CD4-positive, alpha-beta T cell treated with Interleukin-17A for 1 hour (primary cell): ENCODE measurements at places on chromosomes 6 and 20.

DNA sequence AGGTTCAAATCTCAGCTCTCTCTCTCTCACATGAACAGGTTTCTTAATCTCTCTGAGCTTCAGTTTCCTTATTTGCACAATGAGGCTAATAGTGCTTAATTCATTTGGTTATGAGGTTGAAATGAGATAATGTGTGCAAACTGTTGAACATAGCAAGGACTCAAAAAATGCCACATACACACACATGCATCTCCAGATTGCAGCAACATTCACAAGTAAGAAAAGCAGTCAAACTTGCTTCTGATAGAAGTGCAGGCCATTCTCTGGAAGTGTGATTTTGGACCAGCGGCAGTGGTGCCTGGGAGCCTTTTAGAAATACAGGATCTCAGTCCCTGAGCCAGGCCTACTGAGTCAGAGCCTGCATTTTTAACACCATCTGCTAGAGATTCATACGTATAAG, 25.7 kb downstream of the GSTA4 start:
- no peak for DNase-seq

GRCh38 chr6:130617658-130618057, 209.5 kb upstream of the SMLR1 start:
- no peak for DNase-seq

GRCh38 chr20:38805958-38806854, 709 bp downstream of the PPP1R16B start:
- peak; percentile 47 for DNase-seq

GRCh38 chr6:156809034-156809433, 31.9 kb downstream of the ARID1B start:
- no peak for DNase-seq

GRCh38 chr6:170129691-170130171, 161.1 kb downstream of the DLL1 start:
- no peak for DNase-seq

DNA sequence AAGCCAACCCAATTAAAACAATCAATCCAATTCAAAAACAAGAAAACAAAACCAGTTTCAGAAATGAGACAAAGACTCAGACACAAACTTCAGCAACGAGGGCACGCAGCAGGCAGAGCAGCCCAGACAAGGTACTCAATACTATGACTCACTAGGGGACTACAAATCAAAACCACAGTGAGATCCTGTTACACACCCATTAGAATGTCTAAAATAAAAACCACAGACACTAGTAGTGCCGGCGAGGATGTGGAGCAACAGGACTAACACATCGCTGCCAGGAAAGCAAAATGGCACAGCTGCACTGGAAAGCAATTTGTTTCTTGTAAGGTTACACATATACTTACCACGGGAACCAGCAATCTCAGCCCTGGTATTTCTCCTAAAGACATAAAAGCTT, 28.4 kb upstream of the MAS1L start:
- DNase-seq = peak; percentile 48

GRCh38 chr6:90434094-90434493, 137.5 kb upstream of the BACH2 start:
- DNase-seq = no peak

DNA sequence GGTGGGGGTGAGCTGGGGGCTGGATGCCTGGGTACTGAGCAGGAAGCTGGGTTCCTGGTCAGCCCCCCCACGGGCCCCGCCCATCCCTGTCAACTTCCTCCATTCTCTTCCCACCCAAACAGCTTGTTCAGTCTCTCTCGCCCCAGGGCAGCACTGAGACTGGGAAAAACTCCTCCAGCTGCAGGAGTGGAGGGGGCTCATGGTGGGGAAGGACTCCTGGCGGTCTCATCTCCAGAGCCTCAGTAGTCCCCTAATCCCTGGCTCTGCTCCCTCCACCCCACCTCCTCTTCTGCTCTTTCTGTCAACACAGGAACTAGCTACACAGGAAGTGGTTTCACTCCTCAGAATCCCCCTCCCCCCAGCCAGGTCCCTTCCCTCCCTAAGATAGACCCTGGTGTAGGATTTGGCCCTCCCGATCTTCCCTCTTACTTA, at the start of gene GPSM3:
Gene GPSM3, minus strand, starts transcription at position 36 of the 432 bp plus-strand sequence. CDS start 130 bp downstream, outside the sequence.
- peak; percentile 71 for DNase-seq

GRCh38 chr20:4519534-4519933, 202.2 kb upstream of the PRND start:
- DNase-seq = no peak

GRCh38 chr6:13488015-13488895, 855 bp upstream of the GFOD1 start:
- peak; percentile 21 for DNase-seq

GRCh38 chr6:170370416-170370815, 63.9 kb downstream of the FAM120B start:
- DNase-seq = no peak

- DNase-seq = no peak
Measured at GRCh38 chr20:50850721-50851286, 55.9 kb downstream of the BCAS4 start.

DNA sequence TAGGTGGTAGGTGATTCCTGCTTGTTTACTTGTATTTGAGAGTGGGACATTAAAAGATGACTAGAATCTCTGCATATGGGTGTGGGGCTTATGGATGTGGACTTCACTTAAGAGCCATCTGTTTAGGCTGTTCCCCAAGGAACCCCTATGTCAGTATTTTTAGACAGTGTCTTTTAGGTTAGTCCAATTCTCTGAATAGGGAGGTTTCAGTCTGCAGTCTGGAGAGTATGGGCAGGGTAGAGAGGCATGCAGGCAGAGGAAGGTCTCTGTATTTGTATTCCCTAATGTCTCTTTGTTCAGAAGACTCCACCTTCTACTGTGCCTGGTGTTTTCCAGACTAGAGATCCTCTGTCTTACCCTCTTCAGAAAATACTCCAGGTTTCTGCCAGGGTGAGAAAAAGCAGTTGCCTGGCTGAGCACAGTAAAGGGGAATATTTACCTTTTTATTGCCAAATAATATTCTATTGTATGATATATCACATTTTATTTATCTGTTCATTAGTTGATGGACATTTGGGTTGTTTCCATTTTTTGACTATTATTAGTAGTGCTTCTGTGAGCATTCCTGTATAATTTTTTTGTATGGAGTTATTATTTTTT, 19.1 kb downstream of the SLX4IP start:
- DNase-seq = no peak

DNA sequence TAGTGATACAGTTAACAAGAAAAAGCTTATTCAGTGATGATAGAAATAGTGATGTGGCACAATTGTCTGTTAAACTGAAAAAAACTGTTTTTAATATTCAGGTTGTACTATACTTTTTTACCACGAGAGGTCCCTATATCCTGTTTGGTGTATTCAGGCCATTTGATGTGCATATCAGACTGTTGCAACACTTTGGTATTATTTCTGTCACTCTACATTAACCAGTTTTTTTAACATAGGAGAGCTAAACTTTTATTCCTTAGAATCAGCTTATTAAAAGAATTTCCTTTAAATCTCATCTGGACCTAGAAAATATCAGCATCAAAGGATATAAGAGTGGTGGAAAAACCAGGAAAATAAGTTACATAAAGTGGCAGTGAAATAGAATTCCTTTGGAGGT, 36.8 kb downstream of the TSPYL4 start:
- DNase-seq = peak; percentile 60

- DNase-seq = no peak
Measured at GRCh38 chr6:17202526-17202925, 78.6 kb upstream of the RBM24 start.
